ENCODE measurements at places on chromosomes 13 and 19.

GRCh38 chr13:28641600-28641926 lies 17.4 kb upstream of the POMP start:
- H3K27me3 ChIP-seq = no peaks in the 10 kb centered on the region
- no peaks in the 10 kb centered on the region for H3K36me3 ChIP-seq
- no peak overlapping the region for H3K27ac ChIP-seq
- no peak for DNase-seq
- no peak overlapping the region for H3K4me3 ChIP-seq

GRCh38 chr19:40807147-40808020 lies 8.4 kb downstream of the EGLN2 start:
- DNase-seq = peak; percentile 46
- no peak overlapping the region for H3K4me3 ChIP-seq
- peaks cover 35% of the 10 kb centered on the region for H3K36me3 ChIP-seq
- peak overlapping the region; percentile 82 for H3K27ac ChIP-seq
- H3K4me1 ChIP-seq = peaks cover 92% of the 10 kb centered on the region

- H3K4me1 ChIP-seq = peaks cover 4% of the 10 kb centered on the region
- DNase-seq = no peak
- H3K36me3 ChIP-seq = no peaks in the 10 kb centered on the region
- no peak overlapping the region for H3K27ac ChIP-seq
These were observed 25.9 kb downstream of the EFNA2 start for GRCh38 chr19:1311543-1312091.

DNA sequence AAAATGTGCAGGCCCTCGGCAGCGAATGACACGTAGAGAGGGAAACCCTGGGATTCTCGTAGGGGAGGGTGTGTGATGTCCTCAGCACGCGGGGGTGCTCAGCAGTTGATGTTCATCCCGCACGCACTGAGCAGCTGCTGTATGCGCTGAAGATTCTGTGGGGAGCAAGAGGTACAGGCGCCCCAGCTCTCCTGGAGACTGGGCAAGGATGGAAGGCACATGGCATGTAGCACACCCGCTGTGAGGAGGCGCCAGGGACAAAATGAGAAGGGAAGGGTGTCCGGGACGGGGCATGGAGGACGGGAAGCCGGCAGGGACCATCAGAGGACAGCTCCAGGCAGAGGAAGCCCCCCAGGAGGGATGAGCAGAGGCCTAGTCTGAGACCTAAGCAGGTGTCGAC lies 15.4 kb downstream of the ATP11A start:
- no peaks in the 10 kb centered on the region for H3K27me3 ChIP-seq
- no peak overlapping the region for H3K4me3 ChIP-seq
- no peaks in the 10 kb centered on the region for H3K36me3 ChIP-seq
- no peak overlapping the region for H3K27ac ChIP-seq
- no peak for DNase-seq

GRCh38 chr13:78428646-78429045 lies 174.7 kb downstream of the POU4F1 start:
- no peaks in the 10 kb centered on the region for H3K4me1 ChIP-seq
- H3K27ac ChIP-seq = no peak overlapping the region
- no peaks in the 10 kb centered on the region for H3K36me3 ChIP-seq
- no peak for DNase-seq
- H3K4me3 ChIP-seq = no peak overlapping the region

GRCh38 chr13:36847606-36848005 lies 28.6 kb downstream of the RFXAP start:
- no peaks in the 10 kb centered on the region for H3K36me3 ChIP-seq
- DNase-seq = no peak
- H3K27me3 ChIP-seq = no peaks in the 10 kb centered on the region
- no peak overlapping the region for H3K27ac ChIP-seq
- H3K4me1 ChIP-seq = no peaks in the 10 kb centered on the region
- H3K4me3 ChIP-seq = no peak overlapping the region

DNA sequence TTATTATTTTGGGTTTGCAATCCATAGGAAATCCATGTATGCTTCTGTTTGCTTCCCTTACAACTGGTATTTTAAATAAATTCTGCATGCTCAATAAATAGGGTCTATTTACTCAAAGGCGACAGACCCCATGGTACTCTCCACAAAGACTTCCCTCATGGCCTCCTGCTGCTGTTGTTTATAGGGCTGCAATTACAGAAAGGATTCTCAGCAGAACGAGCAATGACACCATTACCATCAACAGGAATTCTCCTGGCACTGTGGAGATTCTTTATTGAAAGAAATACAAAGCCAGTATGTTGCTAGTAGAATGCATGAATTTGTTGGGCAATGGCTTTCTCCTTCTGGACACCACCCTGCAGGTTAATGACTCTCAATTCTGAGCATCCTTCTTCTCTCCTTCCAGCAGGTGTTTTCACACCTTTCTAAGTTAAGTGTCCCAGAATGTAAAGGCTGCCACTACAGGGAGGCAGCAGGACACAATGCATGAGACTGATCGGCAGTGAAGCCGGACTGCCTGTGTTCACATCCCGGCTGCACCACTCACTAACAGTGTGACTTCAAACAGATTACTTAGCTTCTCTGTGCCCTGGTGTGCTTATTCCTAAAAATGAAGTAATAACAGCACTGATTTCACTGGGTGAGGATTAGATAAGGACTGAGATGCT lies 360.2 kb downstream of the DNAJC15 start:
- no peak overlapping the region for H3K27ac ChIP-seq
- H3K4me1 ChIP-seq = no peaks in the 10 kb centered on the region
- no peaks in the 10 kb centered on the region for H3K36me3 ChIP-seq
- no peak for DNase-seq
- H3K27me3 ChIP-seq = peaks cover 2% of the 10 kb centered on the region

- peak overlapping the region; percentile 13 for H3K4me3 ChIP-seq
- peaks cover 11% of the 10 kb centered on the region for H3K4me1 ChIP-seq
- DNase-seq = peak; percentile 70
- no peaks in the 10 kb centered on the region for H3K36me3 ChIP-seq
- H3K27me3 ChIP-seq = peaks cover 17% of the 10 kb centered on the region
These were observed 120.8 kb upstream of the ZNF507 start for GRCh38 chr19:32224371-32225244.

DNA sequence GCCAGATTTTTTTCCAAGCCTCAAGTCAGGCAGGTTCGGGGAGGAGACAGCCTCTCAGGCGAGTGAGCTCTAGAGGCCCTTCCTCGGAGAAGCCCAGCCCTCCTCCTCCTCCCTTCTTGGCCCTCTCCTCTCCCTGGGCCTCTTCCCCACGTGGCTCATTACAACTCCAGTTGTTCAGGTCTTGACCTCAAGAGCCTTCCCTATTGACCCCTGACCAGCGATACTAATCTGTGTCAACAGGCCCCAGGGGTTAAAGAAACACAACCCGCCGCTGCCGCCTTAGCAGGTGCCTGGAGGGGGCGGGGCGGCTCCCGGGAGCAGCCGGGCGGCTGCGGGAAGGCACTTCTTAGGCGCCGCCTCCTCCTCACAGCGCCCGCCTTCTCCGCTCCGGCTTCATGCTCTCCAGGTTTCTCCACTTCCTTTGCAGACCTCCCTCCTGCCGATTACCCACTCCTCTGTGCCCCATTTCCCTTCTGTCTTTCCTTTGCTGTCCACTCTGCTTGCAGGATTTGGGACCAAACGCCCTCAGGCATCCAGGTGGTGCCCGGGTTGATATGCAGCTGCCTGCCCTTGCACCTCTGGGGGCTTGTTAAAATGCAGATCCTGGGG lies 51.0 kb downstream of the LYL1 start:
- no peak for DNase-seq
- H3K27me3 ChIP-seq = peaks cover 9% of the 10 kb centered on the region

GRCh38 chr19:15280048-15280725 lies 47.9 kb upstream of the EPHX3 start:
- no peak for DNase-seq
- peaks cover 82% of the 10 kb centered on the region for H3K4me1 ChIP-seq
- no peaks in the 10 kb centered on the region for H3K27me3 ChIP-seq
- no peak overlapping the region for H3K4me3 ChIP-seq
- H3K27ac ChIP-seq = no peak overlapping the region

DNA sequence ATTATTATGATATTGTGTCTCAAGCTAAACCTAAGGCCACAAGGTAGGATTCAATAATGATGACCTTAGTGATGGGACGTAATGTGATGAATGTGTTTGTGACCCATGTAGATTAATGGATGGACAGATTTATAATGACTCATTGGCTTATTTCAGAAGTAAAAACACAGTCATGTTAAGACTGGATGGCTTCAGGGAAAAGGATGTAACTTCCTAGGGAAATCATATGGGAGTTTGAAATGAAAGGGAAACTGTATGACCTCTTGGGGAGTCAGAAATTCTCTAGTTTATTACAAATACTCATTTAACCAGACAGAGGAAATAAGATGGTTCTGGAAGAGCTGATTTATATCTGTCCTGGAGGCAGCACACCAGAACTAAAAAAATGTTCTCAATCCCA lies 2.9 kb downstream of the EDNRB start:
- no peaks in the 10 kb centered on the region for H3K36me3 ChIP-seq
- peaks cover 16% of the 10 kb centered on the region for H3K4me1 ChIP-seq
- peaks cover 27% of the 10 kb centered on the region for H3K27me3 ChIP-seq
- H3K27ac ChIP-seq = no peak overlapping the region
- DNase-seq = no peak
- H3K4me3 ChIP-seq = no peak overlapping the region

DNA sequence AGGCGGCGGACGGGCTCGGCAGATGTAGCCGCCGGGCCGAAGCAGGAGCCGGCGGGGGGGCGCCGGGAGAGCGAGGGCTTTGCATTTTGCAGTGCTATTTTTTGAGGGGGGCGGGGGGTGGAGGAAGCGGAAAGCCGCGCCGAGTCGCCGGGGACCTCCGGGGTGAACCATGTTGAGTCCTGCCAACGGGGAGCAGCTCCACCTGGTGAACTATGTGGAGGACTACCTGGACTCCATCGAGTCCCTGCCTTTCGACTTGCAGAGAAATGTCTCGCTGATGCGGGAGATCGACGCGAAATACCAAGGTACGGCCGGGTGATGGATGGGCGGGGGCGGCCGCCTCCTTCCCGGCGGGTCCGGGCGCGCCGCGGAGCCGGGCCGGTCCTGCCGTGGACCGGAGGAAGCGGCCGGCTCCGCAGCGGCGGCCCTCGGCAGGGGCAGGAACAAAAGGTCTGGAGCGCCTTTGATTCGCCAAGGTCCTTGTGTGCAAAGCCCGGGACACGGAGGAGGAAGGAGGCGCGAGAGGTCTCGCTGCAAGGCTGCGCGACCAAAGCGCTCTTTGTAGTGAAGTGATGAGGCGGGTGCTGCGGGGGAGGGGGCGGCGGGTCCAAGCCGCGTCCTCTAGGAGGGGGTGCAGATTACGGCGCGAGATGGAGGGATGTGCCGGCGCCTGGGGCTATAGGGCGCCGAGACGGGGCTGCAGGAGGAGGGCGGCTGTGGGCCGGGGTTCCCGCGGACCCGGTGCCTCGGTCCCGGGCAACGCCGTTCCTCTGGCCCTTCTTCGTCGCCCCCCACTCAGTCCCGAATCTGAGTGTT lies 689 bp downstream of the ING1 start:
- no peaks in the 10 kb centered on the region for H3K27me3 ChIP-seq
- peak overlapping the region; percentile 98 for H3K4me3 ChIP-seq
- peak overlapping the region; percentile 86 for H3K27ac ChIP-seq
- H3K36me3 ChIP-seq = no peaks in the 10 kb centered on the region

- DNase-seq = no peak
- H3K36me3 ChIP-seq = no peaks in the 10 kb centered on the region
- H3K27me3 ChIP-seq = no peaks in the 10 kb centered on the region
- no peak overlapping the region for H3K4me3 ChIP-seq
- peaks cover 47% of the 10 kb centered on the region for H3K4me1 ChIP-seq
- H3K27ac ChIP-seq = no peak overlapping the region
These were observed 193.3 kb downstream of the USP12 start for GRCh38 chr13:26978081-26978860.

DNA sequence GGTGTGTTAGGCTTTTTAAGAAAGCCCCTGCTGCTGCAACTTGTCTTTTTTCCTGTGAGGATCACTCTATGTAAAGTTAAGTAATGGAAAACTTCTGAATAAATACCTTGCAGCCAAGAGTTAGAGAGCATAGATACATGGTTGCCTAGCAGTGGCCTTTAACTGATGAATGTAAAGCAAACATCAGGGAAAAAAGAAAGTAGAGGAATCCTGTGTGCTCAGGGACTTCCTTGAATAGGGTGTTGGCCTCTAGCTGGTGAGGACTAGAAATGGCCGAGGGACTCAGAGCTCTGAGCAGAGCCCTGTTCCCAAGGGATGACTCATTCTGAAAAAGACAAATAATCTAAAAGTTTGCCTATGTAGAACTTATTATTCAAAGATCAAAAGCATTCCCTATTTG lies 135.7 kb downstream of the MIPEP start:
- no peaks in the 10 kb centered on the region for H3K27me3 ChIP-seq
- no peak overlapping the region for H3K4me3 ChIP-seq
- no peak overlapping the region for H3K27ac ChIP-seq

DNA sequence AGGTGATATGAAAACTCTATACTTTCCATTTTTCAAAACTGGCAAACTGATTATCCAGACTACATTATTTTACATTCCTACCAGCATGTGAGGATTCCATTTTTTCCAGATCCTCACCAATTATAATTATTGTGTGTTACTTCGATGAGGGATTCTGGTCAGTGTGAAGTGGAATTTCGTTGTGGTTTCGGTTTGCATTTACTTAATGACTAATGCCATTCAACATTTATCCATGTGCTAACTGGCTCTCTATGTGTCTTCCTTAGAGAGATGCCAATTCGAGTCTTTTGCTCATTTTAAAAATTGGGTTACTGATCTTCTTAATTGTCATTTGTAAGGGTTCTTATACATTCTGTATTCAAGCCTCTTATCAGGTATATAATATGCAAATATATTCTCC lies 1551.3 kb upstream of the MIR17HG start:
- H3K4me1 ChIP-seq = no peaks in the 10 kb centered on the region
- H3K4me3 ChIP-seq = no peak overlapping the region
- no peak for DNase-seq
- H3K27me3 ChIP-seq = no peaks in the 10 kb centered on the region

- H3K4me1 ChIP-seq = peaks cover 4% of the 10 kb centered on the region
- H3K27me3 ChIP-seq = no peaks in the 10 kb centered on the region
- no peak overlapping the region for H3K4me3 ChIP-seq
- no peak overlapping the region for H3K27ac ChIP-seq
- DNase-seq = peak; percentile 40
These were observed 60.6 kb downstream of the LNX2 start for GRCh38 chr13:27559719-27560118.

DNA sequence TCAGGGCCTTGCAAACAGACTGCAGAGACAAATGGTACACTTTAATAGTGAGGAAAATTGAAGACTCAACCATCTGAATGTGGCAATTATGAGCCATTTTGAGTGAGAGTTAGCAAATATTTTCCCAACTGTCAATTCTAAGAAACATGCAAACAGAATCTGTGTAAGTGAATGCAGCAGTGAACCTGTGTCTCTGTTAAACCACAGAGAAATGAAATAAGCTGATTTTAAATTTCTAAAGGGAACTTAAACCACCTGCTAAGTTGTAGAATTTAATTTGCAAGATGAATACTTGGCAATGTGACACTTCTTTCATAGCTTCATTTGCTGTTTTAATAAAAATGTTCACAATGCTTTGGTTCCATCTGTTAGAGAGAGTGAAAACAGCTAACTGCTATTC lies 42.0 kb upstream of the TDRD3 start:
- H3K27me3 ChIP-seq = peaks cover 4% of the 10 kb centered on the region
- no peak overlapping the region for H3K27ac ChIP-seq
- no peak overlapping the region for H3K4me3 ChIP-seq
- H3K36me3 ChIP-seq = no peaks in the 10 kb centered on the region

- H3K27ac ChIP-seq = no peak overlapping the region
- H3K27me3 ChIP-seq = no peaks in the 10 kb centered on the region
- H3K4me3 ChIP-seq = no peak overlapping the region
- peaks cover 3% of the 10 kb centered on the region for H3K4me1 ChIP-seq
- H3K36me3 ChIP-seq = no peaks in the 10 kb centered on the region
These were observed 12.7 kb upstream of the WBP4 start for GRCh38 chr13:41048640-41049039.

GRCh38 chr13:28324181-28324789 lies 170.6 kb downstream of the FLT1 start:
- H3K36me3 ChIP-seq = no peaks in the 10 kb centered on the region
- no peak overlapping the region for H3K27ac ChIP-seq
- no peak overlapping the region for H3K4me3 ChIP-seq
- DNase-seq = peak; percentile 34

Measured in natural killer cell (primary cell).